Suprapubic skin (tissue), 4 donors: ENCODE measurements at places on chromosomes 11 and 22.
A peak's percentile ranks its signal among the peaks of the same experiment; 100 is the strongest.

GRCh38 chr22:24162436-24162835 lies 18.9 kb upstream of the SUSD2 start:
- H3K4me3 ChIP-seq: no peak overlapping the region
- DNase-seq: no peak
- H3K27ac ChIP-seq: no peak overlapping the region
- peaks cover 21% of the 10 kb centered on the region for H3K4me1 ChIP-seq

GRCh38 chr22:19884161-19884953 lies 29.7 kb upstream of the GNB1L start:
- no peak overlapping the region for H3K27ac ChIP-seq
- peak; percentile 60 for DNase-seq
- no peaks in the 10 kb centered on the region for H3K36me3 ChIP-seq
- H3K27me3 ChIP-seq: no peaks in the 10 kb centered on the region
- peaks cover 62% of the 10 kb centered on the region for H3K4me1 ChIP-seq

GRCh38 chr11:133570376-133570775 lies 38.1 kb upstream of the OPCML start:
- H3K4me3 ChIP-seq: no peak overlapping the region
- no peaks in the 10 kb centered on the region for H3K36me3 ChIP-seq
- H3K4me1 ChIP-seq: no peaks in the 10 kb centered on the region
- H3K27me3 ChIP-seq: peaks cover 5% of the 10 kb centered on the region

DNA sequence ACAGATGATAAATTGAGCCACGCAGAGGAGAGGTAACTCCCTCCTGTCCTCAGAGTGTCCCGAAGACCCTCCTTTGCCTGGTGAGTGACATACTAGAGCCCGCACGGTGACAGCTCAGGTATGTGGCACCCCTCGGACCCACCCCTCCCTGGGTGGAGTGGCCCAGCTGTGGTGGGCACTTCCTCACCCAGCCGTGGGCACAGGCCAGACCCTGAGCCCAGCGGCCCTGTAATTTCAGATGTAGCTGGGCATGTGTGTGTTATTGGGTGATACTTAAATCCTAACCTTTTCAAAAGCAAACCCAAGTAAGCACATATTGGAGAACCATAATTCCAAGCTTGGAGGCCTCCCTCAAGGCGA lies 93.2 kb downstream of the WNT7B start:
- peaks cover 71% of the 10 kb centered on the region for H3K27me3 ChIP-seq
- no peak overlapping the region for H3K27ac ChIP-seq
- H3K36me3 ChIP-seq: no peaks in the 10 kb centered on the region
- peaks cover 32% of the 10 kb centered on the region for H3K4me1 ChIP-seq

DNA sequence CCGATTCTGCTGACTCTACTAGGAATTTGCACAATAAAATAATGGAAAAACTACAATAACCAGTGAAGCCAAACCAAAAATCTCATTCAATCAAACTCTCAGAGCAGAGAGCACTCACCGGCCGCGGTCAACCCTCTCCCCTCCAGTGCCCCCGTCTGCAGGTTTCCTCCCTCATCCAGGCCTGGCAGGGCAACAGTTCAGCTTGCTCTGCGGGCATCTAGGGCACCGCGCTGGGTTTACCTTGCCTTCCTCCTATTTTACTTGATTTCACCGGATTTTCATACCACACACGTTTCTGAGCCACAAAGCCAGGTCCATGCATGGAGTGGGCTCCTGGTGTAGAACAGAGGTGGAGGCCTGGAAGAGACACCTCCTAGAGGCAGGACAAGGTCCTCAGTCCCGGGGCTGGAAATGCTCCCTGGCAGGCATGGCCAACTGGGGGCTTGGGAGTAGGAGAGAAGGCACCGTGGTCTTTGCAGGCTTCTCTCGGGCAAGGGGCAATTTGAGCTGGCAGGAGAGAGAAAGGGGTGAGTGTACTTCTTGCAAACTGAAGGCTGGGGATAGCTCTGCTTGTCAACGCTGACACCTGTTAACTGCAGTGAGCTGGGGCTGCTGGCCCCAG lies 938.4 kb downstream of the BRD1 start:
- no peaks in the 10 kb centered on the region for H3K36me3 ChIP-seq
- no peak overlapping the region for H3K27ac ChIP-seq
- H3K27me3 ChIP-seq: peaks cover 35% of the 10 kb centered on the region
- H3K4me3 ChIP-seq: no peak overlapping the region

DNA sequence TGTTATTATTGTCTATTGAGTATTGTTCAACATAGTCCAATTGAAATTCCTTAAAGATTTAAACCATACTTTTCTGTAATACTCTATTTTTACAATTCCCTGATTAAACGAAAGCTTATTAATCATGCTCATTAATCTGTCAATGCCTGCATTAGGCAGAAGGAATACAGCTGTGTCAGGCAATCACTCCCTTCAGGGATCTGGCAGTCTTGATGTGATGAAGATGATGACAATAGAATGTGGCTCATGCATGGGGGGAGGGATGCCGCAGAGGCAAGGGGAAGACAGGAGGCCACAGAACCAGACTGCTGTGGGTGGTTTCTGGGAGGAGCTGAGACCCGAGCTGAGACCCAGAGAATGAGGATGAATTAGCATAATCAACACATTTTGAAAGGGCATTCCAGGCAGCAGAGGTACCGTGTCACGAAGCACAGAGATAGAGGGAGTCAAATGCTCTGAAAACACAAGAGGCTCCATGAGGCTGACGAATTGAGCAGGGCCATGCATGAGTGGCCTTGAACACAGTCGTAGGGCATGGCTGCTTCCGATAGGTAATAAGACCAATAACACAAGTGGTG lies 1075.5 kb downstream of the OPCML start:
- H3K36me3 ChIP-seq: no peaks in the 10 kb centered on the region
- DNase-seq: no peak
- no peaks in the 10 kb centered on the region for H3K4me1 ChIP-seq
- no peak overlapping the region for H3K27ac ChIP-seq
- peaks cover 4% of the 10 kb centered on the region for H3K27me3 ChIP-seq

GRCh38 chr11:122721964-122722266 lies 66.4 kb downstream of the UBASH3B start:
- no peak overlapping the region for H3K4me3 ChIP-seq
- H3K27ac ChIP-seq: no peak overlapping the region
- DNase-seq: no peak
- no peaks in the 10 kb centered on the region for H3K4me1 ChIP-seq

DNA sequence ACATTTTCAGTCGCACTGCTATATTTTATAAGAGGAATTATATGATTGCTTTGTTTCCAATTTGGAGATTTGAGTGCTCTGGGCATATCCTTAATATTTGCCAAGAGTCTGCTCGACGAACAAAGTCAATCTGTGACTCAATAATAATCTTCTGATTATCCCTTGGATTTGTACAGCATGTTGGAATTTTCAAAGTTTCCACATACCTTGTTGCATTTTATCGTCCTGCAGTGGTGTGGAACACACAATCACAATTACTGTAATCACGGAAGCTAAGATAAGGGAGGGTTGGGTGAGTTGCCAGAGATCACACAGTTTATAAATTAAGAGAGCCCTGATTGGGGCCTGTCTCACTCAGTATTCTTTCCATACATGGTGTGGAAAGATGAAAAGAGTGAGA lies 189.3 kb downstream of the GUCY1A2 start:
- no peaks in the 10 kb centered on the region for H3K4me1 ChIP-seq
- no peak overlapping the region for H3K4me3 ChIP-seq
- no peaks in the 10 kb centered on the region for H3K36me3 ChIP-seq
- DNase-seq: no peak
- H3K27ac ChIP-seq: no peak overlapping the region

DNA sequence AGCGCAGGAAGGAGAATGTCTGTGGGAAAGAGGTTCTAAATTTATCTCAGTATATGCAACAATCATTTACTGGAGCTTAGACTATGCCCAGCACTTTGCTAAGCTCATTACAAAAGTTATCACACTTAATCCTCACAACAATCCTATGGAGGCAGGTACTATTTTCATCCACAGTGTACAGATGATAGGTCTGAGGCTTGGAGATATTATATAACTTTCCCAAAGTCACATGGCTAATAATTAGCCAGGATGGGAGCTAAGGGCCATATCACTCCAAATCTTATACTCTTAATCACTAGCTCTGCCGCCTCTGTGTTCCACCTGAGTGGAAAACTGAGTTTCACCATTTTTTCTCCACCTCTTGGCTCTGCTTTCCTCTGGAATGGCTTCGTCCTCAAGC lies 47.3 kb upstream of the CAPRIN1 start:
- no peaks in the 10 kb centered on the region for H3K27me3 ChIP-seq
- H3K27ac ChIP-seq: no peak overlapping the region
- DNase-seq: no peak
- no peaks in the 10 kb centered on the region for H3K36me3 ChIP-seq
- H3K4me3 ChIP-seq: no peak overlapping the region
- H3K4me1 ChIP-seq: no peaks in the 10 kb centered on the region

DNA sequence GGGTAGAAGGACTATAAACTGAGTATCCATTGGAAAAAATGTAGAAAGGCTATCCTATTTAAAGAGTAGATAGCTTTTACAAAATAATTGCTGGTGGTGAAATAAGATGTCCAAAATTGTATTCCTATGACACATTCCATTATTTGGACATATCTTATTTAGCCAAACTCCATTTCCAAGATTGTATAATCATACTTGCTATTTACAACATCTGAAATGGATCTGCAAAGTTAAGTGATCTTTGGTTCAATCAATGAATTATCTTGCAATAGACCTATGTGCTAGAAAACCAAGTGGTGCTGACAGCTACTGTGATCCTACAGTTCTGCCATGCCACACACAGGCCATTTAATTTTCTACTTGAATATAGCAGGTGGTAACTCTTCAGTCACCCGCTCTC lies 11.0 kb upstream of the BLID start:
- no peak for DNase-seq
- no peak overlapping the region for H3K4me3 ChIP-seq
- no peaks in the 10 kb centered on the region for H3K36me3 ChIP-seq
- no peaks in the 10 kb centered on the region for H3K27me3 ChIP-seq
- no peaks in the 10 kb centered on the region for H3K4me1 ChIP-seq

DNA sequence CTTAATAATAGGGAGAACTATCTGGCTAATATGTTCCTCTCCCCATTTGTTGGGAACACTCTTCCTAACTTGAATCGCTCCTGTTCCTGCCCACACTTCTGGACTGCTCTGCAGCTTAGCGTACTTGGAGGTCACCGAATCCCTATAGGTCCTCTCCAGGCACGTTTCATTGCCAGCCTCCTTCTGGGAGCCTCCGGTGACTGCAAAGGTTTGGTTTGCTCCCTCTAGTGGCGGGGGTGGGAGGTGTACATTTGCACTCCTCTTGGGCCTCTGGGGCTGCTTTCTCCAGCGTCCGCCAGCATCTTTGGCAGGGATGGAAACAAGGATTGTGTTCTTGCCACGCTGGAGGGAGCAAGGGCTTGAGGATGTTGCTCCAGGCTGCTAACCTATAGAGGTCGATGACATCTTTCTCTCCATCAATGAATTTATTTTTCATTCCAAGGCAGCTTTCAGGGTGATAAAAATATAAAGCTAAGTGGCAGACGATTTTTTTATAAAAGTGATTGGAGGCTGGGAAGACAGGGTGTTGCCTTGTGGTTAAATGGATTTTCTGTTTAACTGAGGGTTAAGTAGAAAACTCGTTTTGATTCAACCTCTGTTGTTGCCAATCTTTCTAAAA lies 48.7 kb downstream of the TSPAN18 start:
- peaks cover 3% of the 10 kb centered on the region for H3K27me3 ChIP-seq
- H3K36me3 ChIP-seq: no peaks in the 10 kb centered on the region
- H3K4me1 ChIP-seq: peaks cover 18% of the 10 kb centered on the region
- H3K4me3 ChIP-seq: no peak overlapping the region
- DNase-seq: no peak

GRCh38 chr11:87331273-87331672 lies 293.5 kb downstream of the TMEM135 start:
- H3K27me3 ChIP-seq: no peaks in the 10 kb centered on the region
- no peak overlapping the region for H3K27ac ChIP-seq
- peaks cover 4% of the 10 kb centered on the region for H3K36me3 ChIP-seq
- no peak for DNase-seq
- H3K4me1 ChIP-seq: peaks cover 5% of the 10 kb centered on the region

DNA sequence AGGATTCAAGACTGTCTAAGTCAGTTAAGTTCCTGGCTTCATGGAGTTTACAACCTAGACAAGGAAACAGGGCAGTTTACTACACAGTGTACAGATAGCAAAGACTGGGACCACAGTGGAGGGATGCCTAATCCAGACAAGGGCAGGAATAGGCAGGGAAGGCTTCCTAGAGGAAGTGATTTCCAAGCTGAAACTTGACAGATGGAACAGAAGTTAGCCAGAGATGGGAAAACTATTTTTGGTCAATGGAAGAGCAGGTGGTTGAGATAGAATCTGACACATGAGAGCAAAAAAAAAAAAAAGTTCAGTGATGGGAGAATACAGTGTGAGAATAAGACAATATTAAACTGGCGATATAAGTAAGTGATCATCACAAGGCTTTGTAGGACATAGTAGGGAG lies 1.3 kb downstream of the COA4 start:
- no peak overlapping the region for H3K27ac ChIP-seq
- no peaks in the 10 kb centered on the region for H3K27me3 ChIP-seq
- peaks cover 23% of the 10 kb centered on the region for H3K36me3 ChIP-seq
- H3K4me3 ChIP-seq: peak overlapping the region; percentile 88
- H3K4me1 ChIP-seq: peaks cover 30% of the 10 kb centered on the region

GRCh38 chr11:134464981-134465730 lies 53.1 kb upstream of the B3GAT1 start:
- H3K4me1 ChIP-seq: peaks cover 4% of the 10 kb centered on the region

DNA sequence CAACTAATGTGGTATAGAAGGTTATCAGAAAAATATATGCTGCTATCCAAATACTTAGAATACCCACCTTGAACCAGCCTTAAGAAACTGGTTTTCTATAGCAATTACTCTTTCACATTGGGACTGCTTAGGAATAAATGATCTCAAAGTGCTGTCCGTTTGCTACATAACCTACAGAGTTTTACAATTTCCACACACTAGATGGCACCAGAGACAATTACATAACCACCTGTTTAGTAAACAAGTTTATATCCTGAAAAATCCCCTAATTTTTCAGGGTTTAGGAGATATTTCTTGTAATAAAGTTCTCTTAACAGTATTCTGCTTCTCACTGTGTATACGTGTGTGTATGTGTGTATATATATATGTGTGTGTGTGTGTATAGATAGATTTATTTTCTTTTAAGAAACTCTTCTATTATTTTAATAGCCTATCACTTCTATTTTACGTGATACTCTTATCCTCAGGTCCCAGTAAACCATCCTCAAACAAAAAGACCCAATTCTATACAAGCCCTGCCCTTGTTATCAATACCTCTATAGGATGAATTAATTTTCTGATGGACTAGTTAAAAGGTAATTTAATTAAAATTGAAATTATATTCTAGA lies 6.7 kb upstream of the OR5I1 start:
- H3K27ac ChIP-seq: no peak overlapping the region

DNA sequence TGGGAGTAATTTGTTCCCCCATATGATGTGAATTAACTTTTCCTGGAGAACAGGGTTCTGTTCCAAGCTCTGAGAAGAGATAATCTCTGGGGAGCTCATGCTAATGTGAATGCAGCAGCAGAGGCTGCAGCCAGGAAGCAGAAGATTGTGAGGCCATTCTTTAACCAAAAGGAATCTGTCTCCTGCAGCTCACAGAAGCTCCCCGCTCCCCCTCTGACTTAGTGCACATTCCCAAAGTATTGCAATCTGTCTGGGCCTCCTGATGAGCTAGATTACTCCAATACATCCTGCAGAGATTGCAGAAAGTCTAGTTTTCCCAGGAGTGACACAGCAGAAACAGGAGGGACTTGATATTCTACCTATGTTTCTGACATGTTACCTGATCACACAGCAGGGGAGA lies 420.6 kb upstream of the FAT3 start:
- no peak overlapping the region for H3K4me3 ChIP-seq
- no peaks in the 10 kb centered on the region for H3K27me3 ChIP-seq
- DNase-seq: no peak
- no peaks in the 10 kb centered on the region for H3K36me3 ChIP-seq
- no peak overlapping the region for H3K27ac ChIP-seq
